ENCODE measurements at places on chromosomes 1 and 21.

DNA sequence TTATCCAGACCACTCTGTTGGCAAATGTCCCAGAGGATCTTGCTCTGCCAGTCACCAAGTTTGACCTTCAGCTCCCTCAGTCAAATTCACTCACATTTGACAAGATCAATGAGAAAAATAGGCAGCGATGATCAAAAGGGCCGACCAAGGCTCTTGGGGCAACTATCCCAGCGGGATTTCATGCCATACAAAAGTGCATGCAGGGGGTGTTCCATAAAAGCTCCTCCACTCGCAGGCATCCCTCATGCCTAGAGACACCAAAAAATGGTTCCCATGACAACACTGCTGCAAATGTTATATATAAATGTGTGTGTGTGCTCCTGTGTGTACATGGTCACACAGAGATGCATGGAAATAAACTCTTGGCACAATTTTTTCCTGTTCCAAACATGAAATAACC, 16.2 kb upstream of the EIF4G3 start:
- DNase-seq: no peak

DNA sequence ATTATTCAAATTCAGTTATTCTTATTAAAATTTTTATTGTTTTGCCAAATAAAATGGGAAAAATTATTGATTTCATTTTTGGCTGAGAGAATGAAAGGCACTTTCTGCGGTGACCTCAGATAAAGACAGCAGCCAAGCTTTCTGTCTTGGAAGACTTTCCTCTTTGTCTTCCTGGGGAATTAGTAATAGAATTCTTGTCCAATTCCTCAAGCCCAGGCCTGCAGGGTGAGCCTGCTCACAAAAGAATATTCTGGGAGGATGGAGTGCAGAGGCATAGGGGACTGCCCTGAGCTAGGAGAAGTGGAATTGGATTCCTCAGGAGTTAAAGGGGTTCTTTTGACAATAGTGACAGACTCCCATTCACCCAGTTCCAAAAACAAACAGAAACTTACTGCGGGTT, 614.5 kb upstream of the ADGRL2 start:
- no peak for DNase-seq

DNA sequence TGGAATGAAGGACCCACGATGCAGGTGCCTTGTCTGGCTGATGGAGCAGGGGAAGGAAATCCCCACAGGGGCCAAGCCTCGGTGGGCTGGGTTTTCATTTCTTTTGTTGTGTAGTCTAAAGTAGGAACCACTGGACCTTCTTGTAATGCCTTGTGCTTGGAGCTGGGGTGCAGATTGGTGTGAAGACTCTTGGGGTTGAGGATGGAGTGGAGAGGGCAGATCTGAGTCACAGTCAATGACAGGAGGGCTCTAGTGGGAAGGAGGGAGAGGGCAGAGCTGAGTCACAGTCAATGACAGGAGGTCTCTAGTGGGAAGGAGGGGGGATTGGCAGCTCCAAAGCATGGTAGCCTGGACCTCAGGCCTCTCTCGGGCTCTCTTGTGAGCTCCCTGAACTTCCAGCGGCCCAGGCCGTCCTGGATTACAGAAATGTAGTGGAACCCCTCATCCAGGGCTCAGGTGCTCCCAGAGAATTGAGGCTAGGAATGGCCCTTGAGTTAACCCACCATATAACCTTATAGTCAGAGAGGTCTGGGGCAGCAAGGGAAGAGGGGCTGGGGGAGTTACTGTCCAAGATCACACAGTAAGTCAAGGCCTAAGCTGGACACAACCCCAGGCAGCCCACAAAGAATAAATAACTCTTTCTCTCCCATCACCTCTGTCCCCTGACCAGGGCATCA, 313.8 kb downstream of the MATN1 start:
- peak; percentile 8 for DNase-seq

- DNase-seq: no peak
Measured at GRCh38 chr1:19393046-19393445, 80.9 kb downstream of the SLC66A1 start.

GRCh38 chr1:168454211-168454815, 89.5 kb downstream of the XCL2 start:
- peak; percentile 67 for DNase-seq

- no peak for DNase-seq
Measured at GRCh38 chr1:18155881-18156385, 48.3 kb downstream of the IGSF21 start.

GRCh38 chr21:37193006-37193405, 74.1 kb downstream of the VPS26C start:
- no peak for DNase-seq

GRCh38 chr1:104856091-104856490, 1106.4 kb downstream of the AMY1C start:
- DNase-seq: no peak

- no peak for DNase-seq
Measured at GRCh38 chr21:46597031-46597430, 7.9 kb downstream of the S100B start.

GRCh38 chr21:42364304-42364865, 1.9 kb downstream of the TFF1 start:
- DNase-seq: no peak

DNA sequence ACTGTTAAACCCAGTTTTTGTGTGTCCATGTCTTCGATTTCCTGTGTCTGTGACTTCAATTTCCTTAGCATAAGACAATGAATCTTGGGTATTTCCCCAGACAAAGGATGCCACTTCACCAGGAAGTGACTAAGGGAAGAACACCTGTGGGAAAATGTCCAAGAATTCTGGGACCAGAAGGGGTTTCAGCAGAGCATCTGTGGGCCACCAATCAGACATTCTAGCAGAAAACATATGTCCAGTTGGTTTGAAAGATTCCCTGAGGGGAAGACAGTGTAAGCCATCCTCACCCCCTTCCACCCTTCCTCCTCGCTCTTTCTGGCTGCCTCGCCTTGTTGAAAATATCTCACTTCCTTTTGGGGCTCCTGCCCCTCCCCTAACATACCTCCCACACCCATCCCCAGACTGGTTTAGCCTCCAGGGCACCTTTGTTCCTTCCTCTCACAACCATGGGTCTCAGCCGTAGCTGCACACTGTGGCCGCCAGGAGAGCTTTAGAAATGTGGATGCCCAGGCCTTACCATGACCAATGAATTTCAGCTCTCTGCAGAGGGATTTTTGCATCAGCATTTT, 25.5 kb upstream of the IFNAR1 start:
- peak; percentile 26 for DNase-seq

- DNase-seq: no peak
Measured at GRCh38 chr1:19893687-19894086, 11.5 kb downstream of the OTUD3 start.

- DNase-seq: no peak
Measured at GRCh38 chr1:180155182-180155682, 563 bp downstream of the QSOX1 start.

GRCh38 chr1:147109041-147109440, 63.2 kb downstream of the PRKAB2 start:
- no peak for DNase-seq

DNA sequence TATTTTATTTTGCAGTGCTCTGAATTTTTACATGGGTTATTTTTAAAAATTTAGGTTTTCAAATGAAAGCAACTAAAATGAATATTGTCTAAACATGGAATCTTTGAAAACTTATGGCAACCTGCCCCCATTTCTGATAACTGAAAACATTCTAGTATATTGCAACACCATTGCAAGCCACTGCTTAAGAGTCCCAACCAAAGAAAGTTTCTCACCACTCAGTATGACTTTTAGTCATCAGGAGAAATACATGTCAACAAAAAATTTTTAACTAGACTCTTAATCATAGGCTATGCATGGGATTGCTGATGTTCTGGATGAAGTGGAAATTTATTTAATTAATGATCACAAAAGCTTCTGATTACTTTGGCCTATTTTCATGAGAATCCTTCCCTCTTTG, 112.1 kb downstream of the TNFSF18 start:
- DNase-seq: no peak

DNA sequence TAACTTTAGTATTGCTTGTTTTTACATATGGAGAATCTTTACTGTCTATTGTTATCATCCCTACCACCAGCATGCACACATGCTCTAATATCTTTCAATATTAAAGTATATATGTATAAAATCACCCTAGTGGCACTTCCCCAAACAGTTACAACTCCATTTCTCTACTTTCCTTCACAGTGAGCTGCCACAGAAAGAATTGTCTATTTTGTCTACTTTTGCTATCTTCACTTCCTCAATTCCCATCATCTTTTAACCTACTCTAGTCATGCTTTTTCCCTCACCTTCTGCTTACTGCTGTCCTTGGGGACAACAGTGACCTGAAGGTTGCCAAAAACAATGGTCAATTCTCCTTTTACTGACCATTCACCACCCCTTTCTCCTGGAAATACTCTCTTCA, 59.2 kb downstream of the VCAM1 start:
- no peak for DNase-seq

DNA sequence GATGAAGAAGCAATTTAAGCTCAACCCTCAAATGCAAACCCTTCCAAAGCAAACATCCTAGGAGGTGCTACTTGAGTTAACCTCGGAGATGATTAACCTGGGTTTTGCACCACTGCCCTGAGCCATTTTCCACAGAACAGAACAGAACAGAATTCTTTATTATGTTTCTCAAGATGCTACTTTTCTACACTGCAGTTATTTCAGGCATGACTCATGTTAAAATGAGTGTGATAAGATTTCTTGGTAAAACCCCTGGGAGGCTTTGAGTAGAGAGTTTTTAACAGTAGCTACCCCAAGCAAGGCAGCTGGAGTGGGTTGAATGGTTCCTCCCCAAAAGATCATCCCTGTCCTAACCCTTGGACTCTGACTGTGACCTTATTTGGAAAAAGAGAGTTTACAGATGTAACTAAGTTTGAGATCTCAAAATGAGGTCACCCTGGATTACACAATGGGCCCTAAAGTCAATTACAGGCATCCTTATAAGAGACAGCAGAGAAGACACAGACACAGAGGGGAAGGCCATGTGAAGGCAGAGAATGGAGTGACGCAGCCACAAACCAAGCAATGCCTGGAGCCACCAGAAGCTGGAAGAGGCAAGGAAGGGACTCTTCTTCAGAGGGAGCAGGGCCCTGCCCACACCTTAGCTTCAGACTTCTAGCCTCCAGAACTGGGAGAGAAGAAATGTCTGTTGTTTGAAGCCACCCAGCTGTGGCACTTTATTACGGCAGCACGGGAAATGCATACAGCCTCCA, 153.4 kb downstream of the ETS2 start:
- DNase-seq: peak; percentile 86

DNA sequence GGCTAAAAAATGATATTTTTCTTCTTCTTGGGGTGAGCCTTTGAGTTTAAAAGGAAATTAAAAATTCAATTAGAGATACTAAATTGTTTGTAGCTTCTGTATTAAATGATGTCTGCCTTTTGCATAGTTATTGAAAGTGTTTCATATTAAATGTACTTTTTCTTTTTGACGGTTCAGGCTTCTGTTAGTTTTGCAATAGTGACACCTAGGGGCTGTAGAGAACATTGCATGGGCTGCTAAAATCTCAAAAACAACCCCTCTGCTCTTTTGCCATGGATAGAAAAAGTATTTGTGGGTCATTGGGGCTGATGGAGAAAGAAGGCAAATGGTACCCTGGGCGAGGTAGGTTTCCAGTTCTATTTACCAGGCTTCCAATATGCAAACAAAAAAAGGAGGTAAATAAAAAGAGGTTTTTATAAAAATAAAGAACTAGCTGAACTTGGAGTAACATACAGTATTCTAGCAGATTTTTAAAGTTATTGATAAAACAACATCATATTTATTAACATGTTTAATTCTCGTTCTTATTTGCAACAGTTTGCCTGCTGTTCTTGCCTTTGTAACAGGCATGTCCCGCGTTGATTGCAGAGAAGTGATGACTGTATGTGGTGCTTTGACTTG, 115.4 kb upstream of the HOOK1 start:
- peak; percentile 53 for DNase-seq

- DNase-seq: no peak
Measured at GRCh38 chr1:85838238-85838637, 130.0 kb upstream of the ZNHIT6 start.

- DNase-seq: no peak
Measured at GRCh38 chr1:187817782-187818181, 989.0 kb downstream of the PLA2G4A start.

- DNase-seq: no peak
Measured at GRCh38 chr1:63975481-63975880, 201.7 kb downstream of the ROR1 start.

GRCh38 chr1:225933072-225933471, 7.9 kb downstream of the LEFTY2 start:
- peak; percentile 50 for DNase-seq

- DNase-seq: no peak
Measured at GRCh38 chr1:29312469-29313461, 76.4 kb downstream of the PTPRU start.

DNA sequence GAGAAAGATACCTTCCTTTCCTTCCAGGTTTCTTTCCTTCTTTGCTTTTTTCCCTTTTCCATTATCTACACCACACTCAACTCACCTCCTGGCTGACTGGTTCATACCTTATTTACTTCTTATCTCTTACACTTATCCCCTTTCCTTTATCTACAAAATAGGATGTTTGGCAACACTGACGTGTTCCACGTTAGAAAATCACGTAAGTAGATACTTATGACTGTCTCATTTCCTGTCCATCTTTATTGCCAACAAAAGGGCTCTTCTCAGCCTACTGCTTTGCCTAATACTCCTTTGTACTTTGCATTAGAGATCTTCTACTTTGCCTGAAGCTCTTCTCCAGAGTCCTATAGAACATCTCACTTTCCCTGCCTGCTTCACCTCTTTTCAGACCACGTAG, 25.1 kb downstream of the SYNJ1 start:
- peak; percentile 37 for DNase-seq

DNA sequence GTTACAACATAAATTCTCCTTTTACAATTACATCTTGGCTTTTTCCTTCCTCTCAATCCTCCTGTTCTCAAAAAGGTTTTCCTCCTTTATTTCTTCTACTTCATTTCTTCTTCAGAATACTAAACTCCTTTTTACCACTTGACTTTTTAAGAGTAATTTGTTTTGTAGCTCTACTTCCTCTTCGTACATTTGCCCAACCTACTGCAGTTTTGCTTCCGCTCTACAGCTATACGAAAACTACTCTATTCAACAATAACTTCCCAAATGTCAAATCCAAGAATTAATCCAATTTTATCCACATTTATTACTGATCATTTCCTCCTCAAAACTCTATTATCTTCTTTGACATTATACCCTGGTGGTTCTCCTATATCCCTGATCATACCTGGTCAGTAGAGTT, 3.4 kb downstream of the GDAP2 start:
- no peak for DNase-seq

DNA sequence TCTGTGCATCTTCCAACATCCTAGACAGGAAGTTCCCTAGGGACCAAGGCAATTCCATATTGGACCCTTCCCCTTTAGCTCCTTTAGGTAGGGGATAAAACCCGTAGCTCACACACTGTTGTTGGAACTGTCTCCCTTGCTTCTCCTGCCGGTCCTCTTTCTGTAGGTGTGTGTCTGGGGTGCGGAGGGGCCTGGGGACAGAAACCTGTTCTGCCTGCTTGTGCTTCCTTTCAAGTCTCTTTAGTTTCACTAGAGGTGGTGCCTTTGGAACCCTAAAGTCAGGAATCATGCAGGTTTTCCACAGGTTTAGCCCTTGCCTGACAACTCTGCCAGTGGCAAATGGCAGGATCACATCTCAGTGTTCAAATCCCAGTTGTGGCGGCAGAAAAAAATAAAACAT, 74.6 kb upstream of the PTGFRN start:
- DNase-seq: no peak

GRCh38 chr1:100266741-100267140, 725 bp downstream of the RTCA start:
- DNase-seq: no peak

GRCh38 chr1:207853372-207853757, 57.6 kb downstream of the CD34 start:
- no peak for DNase-seq

- no peak for DNase-seq
Measured at GRCh38 chr1:229122606-229123005, 148.3 kb upstream of the RAB4A start.

GRCh38 chr1:67350783-67351182, 43.1 kb downstream of the IL12RB2 start:
- DNase-seq: no peak

All from RPMI7951 (cell line).